ENCODE measurements at places on chromosomes 2 and 18. TPM values are rescaled to one million over a fixed set of nuclear protein-coding genes. Genes with fewer than 3 reads are reported as not detected.

The OR6B2 gene
- not detected for total RNA-seq

The PLGLB2 gene
- 1.9 TPM for total RNA-seq

The HJURP gene
- total RNA-seq: 0.33 TPM

The MARCO gene
- total RNA-seq: 0.47 TPM

The UCN gene
- total RNA-seq: 4.2 TPM

The C2orf81 gene
- 9.5 TPM for total RNA-seq

GRCh38 chr2:216692636-216693413, 2.5 kb downstream of the IGFBP5 start:
- H3K36me3 ChIP-seq: no peaks in the 10 kb centered on the region
- no peak overlapping the region for H3K27ac ChIP-seq
- DNase-seq: peak; percentile 68
- peaks cover 46% of the 10 kb centered on the region for H3K4me1 ChIP-seq
- H3K27me3 ChIP-seq: no peaks in the 10 kb centered on the region

GRCh38 chr18:39558658-39559057, 1993.1 kb upstream of the CELF4 start:
- H3K4me3 ChIP-seq: no peak overlapping the region
- H3K27me3 ChIP-seq: no peaks in the 10 kb centered on the region
- H3K27ac ChIP-seq: no peak overlapping the region
- no peak for DNase-seq
- H3K36me3 ChIP-seq: no peaks in the 10 kb centered on the region
- H3K4me1 ChIP-seq: no peaks in the 10 kb centered on the region

DNA sequence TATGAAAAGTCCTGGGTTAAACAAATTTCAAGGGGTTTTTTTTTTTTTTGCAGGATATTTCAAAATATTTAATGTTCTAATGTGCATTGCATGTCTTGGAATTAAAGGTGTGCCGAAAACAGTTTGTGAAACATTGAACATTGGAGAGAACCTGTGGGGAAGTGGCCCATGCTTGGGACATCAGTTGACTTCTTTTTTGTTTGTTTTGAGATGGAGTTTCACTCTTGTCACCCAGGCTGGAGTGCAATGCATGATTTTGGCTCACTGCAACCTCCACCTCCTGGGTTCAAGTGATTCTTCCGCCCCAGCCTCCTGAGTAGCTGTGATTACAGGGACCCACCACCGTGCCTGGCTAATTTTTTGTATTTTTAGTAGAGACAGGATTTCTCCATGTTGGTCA, 71.0 kb upstream of the RAPH1 start:
- no peaks in the 10 kb centered on the region for H3K36me3 ChIP-seq
- no peak overlapping the region for H3K4me3 ChIP-seq
- H3K4me1 ChIP-seq: no peaks in the 10 kb centered on the region
- H3K27ac ChIP-seq: no peak overlapping the region

- H3K36me3 ChIP-seq: no peaks in the 10 kb centered on the region
- H3K27ac ChIP-seq: no peak overlapping the region
- H3K4me1 ChIP-seq: peaks cover 15% of the 10 kb centered on the region
- H3K27me3 ChIP-seq: peaks cover 12% of the 10 kb centered on the region
- no peak for DNase-seq
Measured at GRCh38 chr2:240237609-240238174, 97.2 kb upstream of the OTOS start.

DNA sequence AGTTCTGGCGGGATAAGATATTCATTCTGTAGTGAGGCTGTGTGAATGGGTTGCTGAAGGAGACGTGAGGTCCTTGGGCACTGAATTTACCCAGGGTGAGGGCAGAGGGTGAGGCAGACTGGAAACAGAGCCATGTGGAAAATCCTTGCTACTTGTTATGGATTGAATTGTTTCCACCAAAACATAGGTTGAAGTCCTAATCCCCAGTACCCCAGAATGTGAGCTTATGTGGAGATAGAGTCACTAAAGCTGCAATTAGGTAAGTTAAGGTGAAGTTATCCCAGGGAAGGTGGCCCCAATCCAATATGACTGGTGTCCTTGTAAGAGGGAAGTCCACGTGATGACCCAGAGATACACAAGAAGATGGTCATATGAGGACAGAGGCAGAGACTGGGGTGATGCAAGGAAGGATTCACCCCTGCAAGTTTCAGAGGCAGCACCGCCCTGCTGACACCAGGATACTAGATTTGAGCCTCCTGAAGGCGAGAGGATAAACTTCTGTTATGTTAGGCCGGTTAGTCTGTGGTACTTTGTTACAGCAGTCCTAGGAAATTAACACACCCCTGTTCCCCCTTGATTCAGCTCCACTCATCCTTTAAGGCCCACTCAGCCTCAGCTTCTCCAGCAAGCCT, 289.4 kb upstream of the MEX3C start:
- H3K4me1 ChIP-seq: no peaks in the 10 kb centered on the region
- H3K36me3 ChIP-seq: no peaks in the 10 kb centered on the region
- no peak overlapping the region for H3K27ac ChIP-seq
- DNase-seq: no peak

- H3K4me3 ChIP-seq: no peak overlapping the region
- H3K27ac ChIP-seq: no peak overlapping the region
- no peak for DNase-seq
- H3K4me1 ChIP-seq: no peaks in the 10 kb centered on the region
Measured at GRCh38 chr2:198756166-198756565, 701.6 kb downstream of the SATB2 start.

DNA sequence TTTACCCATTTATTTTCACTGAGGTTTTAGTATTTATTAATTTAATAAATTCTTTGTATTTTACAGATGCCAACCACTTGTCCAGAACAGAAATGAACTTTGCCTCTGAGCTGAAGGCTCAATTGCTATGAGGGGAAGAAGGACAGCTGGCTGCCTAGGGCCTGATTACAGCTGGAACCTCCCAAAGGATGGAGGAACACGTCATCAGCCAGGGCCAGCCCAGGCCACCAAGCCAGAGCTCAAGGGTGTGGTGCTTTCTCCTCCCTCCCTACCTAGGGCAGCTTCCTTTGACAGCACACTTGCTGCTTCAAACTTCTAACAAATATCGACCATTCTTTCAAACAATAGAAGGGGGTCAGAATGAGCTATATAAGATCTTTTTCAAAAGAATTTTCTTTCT, 19.7 kb upstream of the RIOK3 start:
- no peak overlapping the region for H3K4me3 ChIP-seq
- peaks cover 8% of the 10 kb centered on the region for H3K4me1 ChIP-seq
- DNase-seq: no peak
- no peaks in the 10 kb centered on the region for H3K27me3 ChIP-seq
- no peaks in the 10 kb centered on the region for H3K36me3 ChIP-seq

DNA sequence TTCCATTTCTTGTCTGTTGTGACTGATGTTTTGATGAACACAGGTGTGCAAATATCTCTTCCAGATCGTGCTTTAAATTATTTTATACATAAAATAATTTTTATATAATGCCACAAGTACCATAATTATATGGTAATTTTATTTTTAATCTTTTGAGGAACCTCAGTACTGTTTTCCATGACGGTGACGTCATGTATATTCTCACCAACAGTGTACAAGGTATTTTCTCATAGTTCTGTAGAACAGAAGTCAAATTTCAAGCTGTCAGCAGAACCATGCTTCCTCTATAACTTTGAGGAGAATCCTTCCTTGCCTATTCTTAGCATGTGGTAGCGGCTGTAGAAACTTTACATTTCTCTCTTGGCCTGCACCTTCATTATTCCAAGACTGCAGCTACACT, 349.4 kb upstream of the GYPC start:
- no peak for DNase-seq
- no peaks in the 10 kb centered on the region for H3K36me3 ChIP-seq

GRCh38 chr2:152594022-152594766, 123.1 kb downstream of the PRPF40A start:
- no peak overlapping the region for H3K4me3 ChIP-seq
- no peak overlapping the region for H3K27ac ChIP-seq
- DNase-seq: no peak
- H3K36me3 ChIP-seq: no peaks in the 10 kb centered on the region
- H3K4me1 ChIP-seq: no peaks in the 10 kb centered on the region

- peaks cover 30% of the 10 kb centered on the region for H3K4me1 ChIP-seq
- H3K27me3 ChIP-seq: no peaks in the 10 kb centered on the region
- DNase-seq: no peak
- H3K27ac ChIP-seq: no peak overlapping the region
Measured at GRCh38 chr2:60508339-60508917, 45.0 kb downstream of the BCL11A start.

DNA sequence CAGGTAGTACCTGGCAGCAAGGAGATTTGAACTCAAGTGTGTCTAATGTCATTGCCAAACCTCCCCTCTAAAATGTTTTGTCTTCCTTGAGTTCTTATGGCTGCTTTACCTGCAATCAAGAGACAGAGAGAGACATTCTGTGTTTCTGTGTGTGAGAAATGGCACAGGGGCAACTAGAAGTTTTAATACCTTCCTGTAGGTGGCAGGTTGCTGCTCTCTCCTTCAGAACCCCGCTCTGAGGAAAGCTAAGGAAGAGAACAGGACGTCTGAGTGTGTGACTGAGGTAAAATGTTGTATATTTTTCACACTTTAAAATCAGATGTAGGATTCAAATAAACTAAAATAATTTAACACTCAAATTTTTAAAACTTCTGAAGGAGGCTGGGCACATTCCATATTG, 19.2 kb downstream of the DTNA start:
- H3K4me3 ChIP-seq: no peak overlapping the region
- H3K27ac ChIP-seq: no peak overlapping the region
- H3K4me1 ChIP-seq: no peaks in the 10 kb centered on the region

GRCh38 chr18:72375618-72376017, 168.5 kb downstream of the CBLN2 start:
- H3K4me1 ChIP-seq: no peaks in the 10 kb centered on the region
- no peak for DNase-seq
- H3K36me3 ChIP-seq: no peaks in the 10 kb centered on the region
- no peak overlapping the region for H3K27ac ChIP-seq

- no peaks in the 10 kb centered on the region for H3K36me3 ChIP-seq
- no peak for DNase-seq
- no peak overlapping the region for H3K27ac ChIP-seq
- no peaks in the 10 kb centered on the region for H3K27me3 ChIP-seq
- H3K4me3 ChIP-seq: no peak overlapping the region
Measured at GRCh38 chr2:52794581-52794980, 973.0 kb upstream of the CHAC2 start.

Measured in T-cell (primary cell).